ENCODE measurements at places on chromosomes 6 and 20.
A peak's percentile ranks its signal among the peaks of the same experiment; 100 is the strongest.

- no peak for DNase-seq
Measured at GRCh38 chr6:136333824-136334464, 44.3 kb upstream of the BCLAF1 start.

GRCh38 chr6:143283887-143284645 is 166.4 kb downstream of the ADAT2 start:
- DNase-seq: no peak

- no peak for DNase-seq
Measured at GRCh38 chr6:4516206-4516605, 260.0 kb upstream of the CDYL start.

DNA sequence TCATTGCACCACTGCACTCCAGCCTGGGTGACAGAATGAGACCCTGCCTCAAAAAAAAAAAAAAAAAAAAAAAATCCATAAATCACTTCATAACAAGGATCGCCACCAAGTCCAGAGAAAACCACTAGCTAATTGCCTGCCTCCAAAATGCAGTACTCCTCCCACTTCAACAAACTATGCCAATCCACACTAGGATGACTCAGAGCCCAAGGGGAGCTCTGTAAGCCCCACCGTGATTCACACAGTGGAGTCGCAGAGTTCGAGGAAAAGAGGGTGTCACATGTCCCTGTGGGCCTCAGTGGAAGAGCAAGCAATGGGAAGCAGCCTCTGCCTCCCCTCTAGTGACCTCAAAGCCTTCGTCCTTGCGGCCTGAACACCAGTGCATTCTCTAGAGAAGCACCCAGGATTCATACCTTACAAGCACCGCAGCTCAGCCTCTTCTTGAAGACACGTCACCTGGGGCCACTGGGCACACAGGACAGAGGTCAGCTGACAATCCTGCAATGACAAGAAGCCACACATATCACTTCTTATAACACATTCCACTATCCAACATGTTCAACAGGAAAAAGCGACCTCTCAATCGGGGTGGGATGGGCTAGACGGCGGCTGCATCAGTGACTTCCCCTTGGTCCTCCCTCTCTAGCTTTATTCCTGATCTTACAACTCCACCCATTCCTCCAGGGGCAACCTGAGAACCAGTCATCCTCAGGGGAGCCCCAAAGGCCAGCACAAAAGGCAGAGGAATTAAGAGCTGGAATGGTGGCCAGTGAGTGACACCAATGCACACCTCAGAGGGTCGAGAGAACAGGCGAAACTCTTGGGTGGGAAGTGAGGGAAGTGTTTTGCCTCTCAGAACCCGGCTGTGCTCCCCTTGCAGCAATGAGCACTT is 8.9 kb downstream of the SNHG17 start:
- no peak for DNase-seq

DNA sequence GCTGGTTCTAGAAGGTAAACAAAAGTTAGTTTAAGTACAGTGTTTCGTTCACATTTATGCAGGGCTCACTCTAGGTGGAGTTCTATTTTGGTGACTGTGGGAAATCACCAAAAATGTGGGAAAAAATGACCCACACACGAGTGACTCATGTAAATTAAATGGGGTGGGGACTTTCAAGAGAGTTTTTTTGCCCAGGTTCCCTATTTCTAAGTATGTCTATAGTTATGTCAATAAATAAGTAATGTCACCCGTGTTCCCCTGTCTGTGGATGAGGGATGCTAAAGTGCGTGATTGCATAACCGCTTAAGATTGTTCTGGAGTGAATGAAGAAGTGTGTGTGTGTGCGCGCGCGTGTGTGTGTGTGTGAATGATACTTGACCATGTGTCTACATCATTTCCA is 69.1 kb downstream of the MYB start:
- DNase-seq: no peak

DNA sequence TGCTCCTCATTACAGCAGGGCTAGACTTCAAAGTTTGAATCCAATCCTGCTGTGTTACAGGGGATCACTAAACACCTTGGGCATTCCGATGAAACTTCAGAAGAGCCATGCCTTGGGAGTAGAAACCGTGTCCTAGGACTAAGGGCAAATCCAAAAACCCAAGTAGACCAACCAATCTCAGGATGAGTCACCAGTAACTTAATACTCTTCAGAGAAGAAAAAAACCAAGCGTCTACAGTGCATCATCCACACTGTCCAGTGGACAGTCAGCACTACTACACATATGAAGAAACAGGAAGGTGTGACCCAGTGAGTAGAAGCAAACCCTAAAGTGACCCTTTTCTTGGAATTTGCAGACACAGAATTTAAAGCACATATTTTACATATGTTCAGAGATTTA is 39.5 kb upstream of the VAPB start:
- no peak for DNase-seq

- DNase-seq: no peak
Measured at GRCh38 chr6:149761438-149761837, 11.9 kb downstream of the PCMT1 start.

DNA sequence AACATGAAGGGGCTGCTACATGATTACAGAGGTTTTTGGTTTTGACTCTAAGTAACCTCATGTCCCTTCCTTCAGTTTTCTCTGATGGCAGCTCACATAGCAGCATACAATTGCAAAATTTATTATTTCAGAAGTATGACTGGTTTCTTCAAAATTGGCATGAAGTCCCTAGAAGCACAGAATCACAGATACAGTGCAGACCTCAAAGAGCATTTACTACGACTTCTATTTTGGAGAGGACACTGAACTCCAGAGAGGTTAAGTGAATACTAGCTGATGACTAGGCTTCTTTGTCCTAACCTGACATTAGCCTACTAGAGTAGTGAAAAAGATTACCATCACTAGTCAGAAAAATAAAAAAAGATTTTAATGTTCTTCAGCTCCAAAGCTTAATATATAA is 664.3 kb downstream of the RFPL4B start:
- DNase-seq: no peak

- DNase-seq: no peak
Measured at GRCh38 chr6:142279350-142280180, 22.2 kb upstream of the ADGRG6 start.

GRCh38 chr20:44692932-44693480 is 22.2 kb upstream of the CCN5 start:
- no peak for DNase-seq

DNA sequence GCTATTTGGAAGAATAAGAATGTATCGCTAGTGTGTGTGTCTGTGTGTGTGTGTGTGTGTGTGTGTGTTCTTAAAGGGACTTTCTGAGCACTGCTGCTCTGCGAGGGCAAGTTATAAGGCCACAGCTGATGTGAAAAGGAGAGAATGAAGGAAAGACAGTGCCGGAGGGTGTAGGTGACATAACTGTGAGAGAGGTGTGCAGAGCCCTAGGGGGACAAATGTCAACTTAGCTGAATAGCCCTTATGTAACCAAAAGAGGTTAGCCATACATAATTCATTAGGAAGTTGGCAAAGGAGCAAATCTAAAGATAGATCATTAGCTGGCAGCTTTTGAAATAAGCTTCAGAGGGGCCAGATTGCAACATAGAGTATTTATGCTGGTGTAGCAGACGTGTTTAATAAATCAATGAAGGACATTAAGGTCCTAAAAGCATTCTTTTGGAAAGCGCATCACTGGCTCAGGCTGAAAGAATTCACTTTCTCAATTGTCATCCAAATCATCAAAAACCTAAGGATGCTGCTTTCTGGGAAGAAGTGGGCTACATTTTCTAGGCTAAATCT is 81.0 kb downstream of the NDUFAF5 start:
- DNase-seq: no peak

GRCh38 chr6:150765067-150765764 is 100.3 kb upstream of the MTHFD1L start:
- no peak for DNase-seq

GRCh38 chr20:41140226-41141133 is 3.1 kb downstream of the PLCG1 start:
- DNase-seq: peak; percentile 21

DNA sequence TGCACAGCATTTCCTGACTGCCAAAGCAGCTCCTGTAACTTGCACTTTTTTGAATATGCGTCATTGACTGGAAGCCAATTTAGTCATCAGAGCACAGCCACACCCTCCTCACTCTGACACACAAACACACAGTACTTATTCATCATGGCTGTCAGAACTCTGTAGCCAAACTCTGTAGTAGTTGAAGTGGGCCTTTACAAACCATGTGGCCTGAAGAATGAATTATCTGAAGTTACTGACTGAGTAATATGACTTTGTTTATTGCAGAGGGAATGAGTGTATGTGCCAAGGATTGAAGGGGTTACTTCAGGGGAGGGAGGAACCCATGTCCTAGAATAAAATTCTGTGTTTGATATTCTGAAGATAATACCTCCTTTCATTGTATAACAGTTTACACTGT is 102.7 kb downstream of the FIG4 start:
- DNase-seq: no peak
